Suppressor macrophage treated with lipopolysaccharide for 4 hours (primary cell): ENCODE measurements at places on chromosomes 2 and 18.

GRCh38 chr2:171513719-171514160 is 8.5 kb upstream of the CYBRD1 start:
- DNase-seq = peak; percentile 34

DNA sequence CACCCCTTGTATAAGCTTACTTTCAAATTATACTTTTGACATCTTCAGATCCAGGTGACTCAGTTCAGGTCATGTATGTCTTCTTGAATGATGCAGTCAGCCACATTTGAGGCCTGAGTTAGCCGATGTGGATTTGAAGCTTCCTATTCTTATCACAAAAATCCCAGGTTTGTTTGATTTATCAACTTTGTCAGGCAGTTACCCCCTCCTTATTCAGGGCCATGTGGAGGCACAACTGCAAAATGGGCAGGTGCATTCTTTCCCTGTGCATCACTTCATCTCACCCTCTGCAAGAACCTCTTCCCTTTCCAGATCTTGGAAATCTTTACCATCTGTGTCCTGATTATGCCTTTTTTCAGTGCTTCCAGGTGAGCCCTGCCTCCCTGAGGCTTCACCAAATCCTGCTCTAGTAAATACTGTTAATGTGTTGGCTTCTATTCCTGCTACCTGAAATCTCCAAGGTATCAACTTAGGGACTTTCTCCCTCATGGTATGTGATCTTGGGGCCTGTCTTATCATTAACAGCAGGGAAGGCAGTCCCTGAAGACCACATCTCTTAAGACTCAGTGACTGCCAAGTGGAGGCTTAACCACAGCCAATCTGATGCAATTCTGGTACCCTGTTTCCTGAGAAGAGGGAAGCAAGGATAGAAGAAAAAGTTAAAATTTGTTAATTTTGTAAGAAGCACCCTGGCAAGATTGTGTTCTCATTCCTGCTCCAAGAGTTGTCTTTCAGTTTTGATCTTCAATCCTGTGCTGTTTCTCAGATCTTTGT is 9.4 kb upstream of the ARHGAP28 start:
- no peak for DNase-seq

GRCh38 chr2:237558961-237559641 is 7.3 kb upstream of the PRLH start:
- no peak for DNase-seq

- DNase-seq = no peak
These were observed 38.3 kb downstream of the TMEM17 start for GRCh38 chr2:62467475-62468321.

GRCh38 chr18:65326805-65327204 is 424.0 kb upstream of the CDH7 start:
- no peak for DNase-seq
